ENCODE measurements at places on chromosomes 16 and 17.

DNA sequence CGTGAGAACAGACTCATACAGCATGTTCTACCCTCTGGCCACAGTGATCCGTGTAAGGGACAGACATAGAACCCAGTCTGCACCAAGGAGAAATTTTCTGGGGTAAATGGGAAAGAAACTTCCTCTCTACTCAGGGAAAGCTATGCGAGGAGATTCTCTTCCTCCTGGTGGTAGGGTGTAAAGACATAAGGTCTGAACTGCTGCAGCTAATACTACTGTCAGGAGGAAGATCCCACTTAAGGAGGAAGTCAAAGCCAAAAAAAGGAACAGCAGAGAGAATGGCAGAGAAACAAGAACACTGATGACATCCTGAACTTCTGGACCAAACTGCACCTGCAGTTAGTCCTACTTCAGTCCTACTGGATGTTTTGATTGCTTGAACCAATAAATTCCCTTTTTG lies 7.1 kb upstream of the TM4SF5 start:
- no peak for DNase-seq

GRCh38 chr17:1487939-1488825 lies 4.3 kb downstream of the MYO1C start:
- DNase-seq = peak; percentile 76

GRCh38 chr16:75320435-75320834 lies 69.0 kb upstream of the BCAR1 start:
- DNase-seq = no peak

GRCh38 chr16:12600116-12600515 lies 203.6 kb downstream of the CPPED1 start:
- no peak for DNase-seq

DNA sequence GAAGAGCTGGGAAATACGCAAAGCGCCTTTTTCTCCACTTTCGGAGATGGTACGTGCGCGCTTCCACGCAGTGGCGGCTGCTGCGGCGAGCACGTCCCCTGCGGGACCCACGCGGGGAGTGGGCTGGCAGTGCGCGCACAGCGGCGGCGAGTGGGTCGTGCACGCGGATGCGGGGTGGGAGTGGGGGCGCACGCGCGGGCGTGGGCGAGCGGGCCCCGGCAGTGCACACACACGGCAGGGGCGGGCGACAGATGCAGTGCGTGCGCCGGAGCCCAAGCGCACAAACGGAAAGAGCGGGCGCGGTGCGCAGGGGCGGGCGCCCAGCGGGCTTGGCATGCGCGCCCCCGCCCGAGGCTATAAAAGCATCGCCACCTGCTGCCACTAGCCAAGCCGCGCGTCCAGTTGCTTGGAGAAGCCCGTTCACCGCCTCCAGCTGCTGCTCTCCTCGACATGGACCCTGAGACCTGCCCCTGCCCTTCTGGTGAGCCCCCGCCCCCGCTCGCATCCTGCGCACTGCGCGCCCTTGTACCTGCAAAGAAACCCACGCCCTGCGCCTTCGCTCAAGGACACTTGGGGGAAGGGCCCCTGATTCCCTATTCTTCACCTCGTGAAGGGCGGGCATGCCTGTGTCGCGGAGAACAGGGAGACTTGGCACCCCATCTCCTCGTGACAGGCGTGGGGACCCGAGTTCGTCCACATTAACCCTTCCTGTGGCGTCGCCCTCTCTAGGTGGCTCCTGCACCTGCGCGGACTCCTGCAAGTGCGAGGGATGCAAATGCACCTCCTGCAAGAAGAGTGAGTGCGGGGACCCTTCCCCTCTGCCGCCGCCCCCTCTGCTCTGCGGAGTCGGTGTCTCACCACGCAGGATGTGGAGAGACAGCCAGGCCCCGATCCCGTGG lies at the start of gene MT3:
TSS of gene MT3 (plus strand) at position 388 of the 899 bp plus-strand sequence. CDS start at position 451, 63 bp downstream.
- DNase-seq = no peak

DNA sequence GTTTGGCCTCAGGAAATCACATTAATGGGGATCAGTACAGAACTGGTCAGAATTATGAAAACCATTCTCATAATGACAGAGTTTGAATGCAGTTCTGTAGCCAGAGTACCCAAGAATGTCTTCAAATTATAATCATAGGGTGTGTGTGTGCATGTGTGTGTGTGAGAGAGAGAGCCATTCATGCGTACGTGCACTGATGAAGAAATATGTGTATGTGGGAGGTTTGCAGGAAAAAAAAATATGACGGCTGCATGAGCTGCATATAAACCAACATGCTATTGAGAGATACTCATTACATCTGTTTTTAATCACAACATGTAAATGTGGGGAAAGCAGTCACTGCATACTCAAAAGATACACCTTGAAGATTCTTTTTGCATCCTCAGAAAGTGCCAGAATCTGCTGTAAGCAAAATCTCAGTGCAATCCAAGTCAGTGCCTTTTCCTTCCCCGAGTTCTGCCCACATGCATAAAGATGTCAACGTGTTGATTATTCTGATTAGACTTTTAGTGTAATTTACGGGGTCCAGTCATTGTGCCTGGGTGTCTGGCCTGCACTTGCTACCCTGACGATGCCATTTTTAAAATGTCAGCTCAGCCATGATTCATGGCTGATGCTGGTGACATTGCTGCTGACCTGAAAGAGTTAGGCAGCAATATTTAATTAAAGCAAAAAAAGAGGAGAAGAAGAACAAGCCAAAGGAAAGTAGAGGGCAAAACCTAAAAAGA lies 378.7 kb upstream of the ZFHX3 start:
- DNase-seq = no peak
